ENCODE measurements at places on chromosomes 6 and 20. TPM values are rescaled to one million over a fixed set of nuclear protein-coding genes. Genes with fewer than 3 reads are reported as not detected.
A peak's percentile ranks its signal among the peaks of the same experiment; 100 is the strongest.

Gene TFAP2C
- total RNA-seq = 1.3 TPM

DNA sequence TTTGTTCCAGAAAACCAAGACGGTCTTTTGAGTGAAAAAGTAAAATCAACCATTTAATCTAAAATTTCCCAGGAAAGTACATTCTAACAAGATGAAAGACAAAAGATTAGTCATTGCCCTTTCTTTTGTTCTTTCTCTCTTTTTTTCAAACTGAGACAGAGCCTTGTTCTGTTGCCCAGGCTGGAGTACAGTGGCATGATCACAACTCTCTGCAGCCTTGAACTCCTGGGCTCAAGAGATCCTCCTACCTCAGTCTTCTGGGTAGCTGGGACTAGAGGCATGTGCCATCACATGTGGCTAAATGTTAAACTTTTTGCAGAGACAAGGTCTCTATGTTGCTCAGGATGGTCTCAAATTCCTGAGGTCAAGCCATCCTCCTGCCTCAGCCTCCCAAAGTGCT lies 75.0 kb downstream of the FKBP5 start:
- H3K27ac ChIP-seq = no peak overlapping the region
- DNase-seq = no peak
- H3K27me3 ChIP-seq = no peaks in the 10 kb centered on the region
- no peaks in the 10 kb centered on the region for H3K4me1 ChIP-seq
- no peak overlapping the region for H3K4me3 ChIP-seq

DNA sequence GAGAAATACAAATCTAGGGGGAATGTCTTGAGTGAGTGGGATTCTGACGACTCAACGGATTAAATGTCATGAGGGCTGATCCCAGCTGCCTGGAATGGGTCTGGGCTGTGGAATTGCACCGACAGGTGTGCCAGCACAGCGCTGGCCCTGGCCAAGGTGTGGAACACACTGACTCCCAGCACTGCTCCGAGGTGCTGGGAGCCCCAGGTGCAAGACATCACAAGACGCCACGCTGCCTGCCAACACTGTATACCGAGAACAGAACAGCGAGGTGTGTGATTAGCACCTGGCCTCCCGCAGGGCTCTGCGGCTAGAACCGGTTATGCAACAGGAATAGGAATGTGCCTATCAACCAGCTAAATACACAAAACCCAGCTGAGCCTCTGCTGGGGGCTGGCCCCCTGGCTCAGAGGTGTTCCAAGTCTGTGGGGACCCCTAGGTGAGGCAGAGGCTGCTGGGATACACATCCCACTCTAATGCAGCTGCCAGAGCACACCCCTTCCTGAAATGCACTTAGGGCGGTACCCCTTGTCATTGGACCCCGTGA lies 24.8 kb upstream of the APMAP start:
- DNase-seq = peak; percentile 75
- H3K4me3 ChIP-seq = no peak overlapping the region
- H3K4me1 ChIP-seq = no peaks in the 10 kb centered on the region
- no peak overlapping the region for H3K27ac ChIP-seq
- H3K27me3 ChIP-seq = no peaks in the 10 kb centered on the region

- DNase-seq = no peak
- peaks cover 26% of the 10 kb centered on the region for H3K27me3 ChIP-seq
- peaks cover 9% of the 10 kb centered on the region for H3K4me1 ChIP-seq
- H3K27ac ChIP-seq = no peak overlapping the region
These were observed 86.8 kb downstream of the ZFP64 start for GRCh38 chr20:52104546-52105441.

DNA sequence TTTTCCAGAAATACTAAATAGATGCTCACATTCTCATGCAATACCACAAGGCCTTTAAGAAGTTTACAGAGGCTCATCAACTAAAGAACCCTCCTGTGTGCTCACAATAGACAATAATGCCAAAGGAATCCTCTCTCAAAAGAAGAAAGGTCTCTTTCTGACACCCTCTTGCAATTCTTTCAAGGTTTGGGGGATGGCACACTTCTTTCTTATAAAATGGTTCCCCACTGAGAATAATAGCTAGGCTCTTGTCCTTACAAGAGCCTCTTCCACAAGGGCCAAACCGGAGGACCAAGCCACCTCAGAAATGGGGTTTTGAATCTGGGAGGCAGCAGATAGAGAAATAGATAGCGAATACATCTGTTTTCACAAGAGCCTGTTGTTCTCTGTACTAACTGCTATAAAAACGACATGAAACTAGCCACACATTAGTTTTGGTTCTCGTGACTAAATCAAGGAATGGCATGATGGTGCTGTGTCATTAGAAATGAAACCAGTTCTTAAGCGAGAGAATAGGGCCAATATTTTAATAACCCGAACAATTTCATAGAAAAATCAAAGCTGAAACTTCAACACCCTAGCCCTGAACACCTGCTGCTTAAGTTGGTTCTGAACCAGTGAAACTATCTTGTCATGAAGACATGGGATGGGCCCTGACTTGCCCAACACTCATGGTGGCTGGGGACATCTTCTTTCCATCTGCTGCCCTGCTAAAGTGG lies 81.1 kb downstream of the PRDM1 start:
- H3K4me3 ChIP-seq = no peak overlapping the region
- DNase-seq = no peak
- no peaks in the 10 kb centered on the region for H3K4me1 ChIP-seq
- H3K36me3 ChIP-seq = no peaks in the 10 kb centered on the region
- H3K27ac ChIP-seq = no peak overlapping the region

GRCh38 chr6:111803804-111804203 lies 69.4 kb downstream of the FYN start:
- H3K27me3 ChIP-seq = no peaks in the 10 kb centered on the region
- no peaks in the 10 kb centered on the region for H3K4me1 ChIP-seq
- no peak overlapping the region for H3K4me3 ChIP-seq
- H3K27ac ChIP-seq = peak overlapping the region; percentile 50

DNA sequence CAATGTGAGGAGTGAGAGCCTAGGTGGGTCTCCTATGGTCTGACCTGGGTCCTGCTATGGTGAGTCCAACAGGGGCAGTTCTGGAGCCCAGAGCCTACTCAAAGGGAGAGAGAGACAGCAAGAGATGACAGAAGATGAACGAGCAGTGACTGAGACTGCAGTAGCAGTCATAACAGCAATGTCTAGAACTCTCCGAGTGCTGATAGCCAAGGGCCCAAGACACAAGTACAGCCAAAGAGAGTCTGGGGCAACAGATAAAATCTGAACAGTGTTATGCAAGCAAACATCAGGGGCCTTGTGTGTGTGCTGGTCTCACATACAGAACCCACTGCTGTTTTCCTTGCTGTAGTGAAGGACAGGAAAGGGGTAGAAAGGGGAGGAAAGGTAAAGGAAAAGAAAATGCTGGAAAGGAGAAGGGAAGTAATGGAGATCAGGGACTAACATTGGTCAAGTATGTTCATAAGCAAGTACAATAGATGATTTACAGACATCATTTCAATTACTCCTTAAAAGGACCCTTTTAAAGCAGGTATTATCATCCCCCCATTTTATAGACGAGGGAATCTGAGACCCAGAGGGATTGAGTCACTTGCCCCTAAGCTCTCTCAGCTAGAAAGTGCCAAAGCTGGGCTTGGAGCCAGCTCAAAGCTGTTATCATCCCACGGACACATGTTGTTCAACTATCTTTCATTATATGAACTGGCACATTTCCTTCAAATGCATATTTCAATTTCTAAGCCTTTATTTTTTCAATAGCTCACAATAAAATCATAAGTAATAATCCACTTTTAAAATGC lies 182.3 kb upstream of the RAB32 start:
- no peak for DNase-seq
- no peaks in the 10 kb centered on the region for H3K36me3 ChIP-seq
- H3K4me3 ChIP-seq = no peak overlapping the region

- no peaks in the 10 kb centered on the region for H3K27me3 ChIP-seq
- no peaks in the 10 kb centered on the region for H3K4me1 ChIP-seq
- DNase-seq = no peak
- H3K36me3 ChIP-seq = no peaks in the 10 kb centered on the region
- no peak overlapping the region for H3K4me3 ChIP-seq
- H3K27ac ChIP-seq = no peak overlapping the region
These were observed 118.1 kb downstream of the IRF4 start for GRCh38 chr6:509676-510075.

- H3K27me3 ChIP-seq = no peaks in the 10 kb centered on the region
- no peak for DNase-seq
- H3K36me3 ChIP-seq = no peaks in the 10 kb centered on the region
- H3K4me3 ChIP-seq = no peak overlapping the region
- no peak overlapping the region for H3K27ac ChIP-seq
These were observed 75.3 kb upstream of the CCN6 start for GRCh38 chr6:111978532-111979149.

Gene KCNK15
- total RNA-seq = 0.21 TPM

GRCh38 chr6:147873816-147874215 lies 365.3 kb downstream of the SAMD5 start:
- no peak overlapping the region for H3K27ac ChIP-seq
- H3K27me3 ChIP-seq = no peaks in the 10 kb centered on the region
- no peak overlapping the region for H3K4me3 ChIP-seq
- H3K4me1 ChIP-seq = no peaks in the 10 kb centered on the region
- H3K36me3 ChIP-seq = no peaks in the 10 kb centered on the region
- no peak for DNase-seq

DNA sequence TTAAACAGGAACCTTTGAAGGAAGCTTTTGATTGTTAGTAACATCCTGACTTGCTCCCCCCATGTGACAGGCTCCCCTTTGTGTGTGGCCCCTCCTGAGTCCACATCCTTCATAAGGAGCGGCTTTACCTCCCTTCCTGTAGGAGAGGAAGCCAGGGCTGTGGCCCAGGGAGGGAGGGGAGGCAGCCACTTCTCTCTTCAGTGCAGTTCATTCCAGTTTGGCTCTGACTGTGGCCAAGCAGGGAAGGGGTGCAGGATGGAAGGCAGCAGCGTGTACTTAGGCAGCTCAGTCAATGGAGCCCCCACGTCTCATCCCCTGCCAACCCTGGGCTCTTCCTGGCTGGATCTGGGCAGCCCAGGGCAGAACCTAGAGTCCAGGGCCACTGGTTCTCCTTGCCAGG lies 295.2 kb downstream of the QKI start:
- no peaks in the 10 kb centered on the region for H3K27me3 ChIP-seq
- H3K27ac ChIP-seq = no peak overlapping the region
- H3K4me3 ChIP-seq = no peak overlapping the region

GRCh38 chr20:61118429-61119224 lies 133.4 kb upstream of the CDH4 start:
- no peak overlapping the region for H3K4me3 ChIP-seq
- H3K27me3 ChIP-seq = no peaks in the 10 kb centered on the region
- no peaks in the 10 kb centered on the region for H3K4me1 ChIP-seq

- no peaks in the 10 kb centered on the region for H3K36me3 ChIP-seq
- peak; percentile 37 for DNase-seq
- H3K4me3 ChIP-seq = peak overlapping the region; percentile 24
- H3K27ac ChIP-seq = no peak overlapping the region
- peaks cover 8% of the 10 kb centered on the region for H3K4me1 ChIP-seq
These were observed 41.4 kb upstream of the TMEM181 start for GRCh38 chr6:158518191-158519127.

GRCh38 chr6:161374971-161375873 lies 101.4 kb upstream of the AGPAT4 start:
- no peaks in the 10 kb centered on the region for H3K36me3 ChIP-seq
- peak; percentile 76 for DNase-seq
- no peak overlapping the region for H3K27ac ChIP-seq
- peaks cover 3% of the 10 kb centered on the region for H3K4me1 ChIP-seq

- H3K27me3 ChIP-seq = no peaks in the 10 kb centered on the region
- no peaks in the 10 kb centered on the region for H3K4me1 ChIP-seq
- H3K27ac ChIP-seq = no peak overlapping the region
- H3K4me3 ChIP-seq = no peak overlapping the region
- no peak for DNase-seq
- H3K36me3 ChIP-seq = no peaks in the 10 kb centered on the region
These were observed 137.0 kb downstream of the KHDC1L start for GRCh38 chr6:73088138-73088813.

Gene ANKRD66
- not detected for total RNA-seq

Gene LPA
- 0.15 TPM for total RNA-seq

- no peak overlapping the region for H3K4me3 ChIP-seq
- no peaks in the 10 kb centered on the region for H3K27me3 ChIP-seq
- no peaks in the 10 kb centered on the region for H3K4me1 ChIP-seq
- H3K27ac ChIP-seq = no peak overlapping the region
These were observed 23.9 kb downstream of the C20orf203 start for GRCh38 chr20:32649697-32650400.

DNA sequence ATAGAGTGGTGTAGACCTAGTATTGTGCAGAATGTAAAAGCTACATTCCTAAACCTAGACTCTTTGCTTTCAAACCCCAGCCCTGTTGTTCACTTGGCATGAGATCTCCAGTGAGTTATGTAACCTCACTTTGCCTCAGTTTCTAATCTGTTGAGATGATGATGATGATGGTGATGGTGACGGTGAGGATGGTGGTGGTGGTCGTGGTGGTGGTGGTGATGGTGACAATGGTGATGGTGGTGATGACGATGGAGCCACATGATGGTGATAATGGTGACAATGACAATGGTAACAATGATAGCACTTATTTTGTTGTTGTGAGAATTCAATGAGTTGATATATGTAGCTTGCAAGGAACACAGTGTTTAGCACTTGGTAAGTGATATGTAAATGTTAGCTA lies 80.3 kb downstream of the FAXC start:
- H3K27ac ChIP-seq = no peak overlapping the region
- no peak for DNase-seq
- no peaks in the 10 kb centered on the region for H3K4me1 ChIP-seq
- H3K27me3 ChIP-seq = no peaks in the 10 kb centered on the region
- no peak overlapping the region for H3K4me3 ChIP-seq

DNA sequence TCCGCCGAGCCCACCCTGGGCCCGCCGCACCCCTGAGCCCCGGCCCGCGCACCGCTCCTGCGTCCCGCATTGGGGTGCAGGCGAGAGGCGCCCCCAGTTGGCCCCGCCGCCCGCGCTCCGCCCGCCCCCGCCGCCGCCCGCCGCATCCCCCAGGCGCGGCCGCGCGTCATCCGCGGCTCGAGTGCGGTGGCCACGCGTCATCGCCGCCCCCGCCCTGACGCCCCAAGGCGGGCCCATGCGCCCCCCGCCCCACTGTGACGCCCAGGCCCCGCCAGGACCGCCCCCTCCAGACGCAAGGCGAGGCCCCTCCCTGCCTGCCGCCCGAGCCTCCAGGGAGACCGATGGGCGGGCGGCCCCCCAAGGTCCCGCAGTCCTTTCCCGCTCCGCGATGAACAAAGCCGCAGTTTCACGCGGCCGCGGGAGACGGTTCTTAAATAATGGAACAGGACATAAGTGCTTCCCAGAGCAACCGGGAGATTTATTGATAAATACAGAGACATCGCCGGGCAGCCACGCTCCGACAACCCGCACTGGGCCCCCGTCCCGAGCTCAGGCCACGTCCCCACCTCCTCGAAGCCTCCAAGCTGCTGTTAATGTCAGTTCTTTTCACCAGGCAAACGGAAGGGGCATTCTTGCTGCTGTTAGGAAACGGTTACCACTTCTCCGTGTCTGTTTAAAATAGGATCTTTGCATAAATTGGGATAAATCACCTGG lies at the start of gene ANKRD60:
TSS of gene ANKRD60 (minus strand) at position 170 of the 714 bp plus-strand sequence. CDS start at position 170, 0 bp downstream.
- H3K27ac ChIP-seq = no peak within 1 kb of the TSS
- no peak within 1 kb of the TSS for H3K4me3 ChIP-seq
- peaks cover 26% of the 10 kb centered on the region for H3K27me3 ChIP-seq

DNA sequence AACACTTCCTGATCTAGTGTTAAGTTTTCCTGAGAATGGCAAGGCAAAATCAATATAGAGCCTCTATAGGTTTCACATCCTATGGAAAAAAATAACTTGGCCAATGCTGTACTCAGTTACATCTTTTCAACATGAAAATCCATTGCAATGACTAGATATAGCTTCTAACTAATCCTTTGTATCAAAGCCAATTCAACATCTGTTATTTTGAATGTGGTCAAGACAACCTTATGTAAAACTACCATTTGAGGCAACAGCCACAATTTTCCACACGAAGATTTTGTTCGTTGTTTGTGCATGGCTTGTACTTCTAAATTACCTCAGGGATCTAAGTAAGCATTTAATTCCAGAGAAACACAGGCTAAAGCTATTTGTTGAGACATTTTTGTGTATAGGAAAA lies 637.8 kb upstream of the EYS start:
- DNase-seq = no peak
- H3K4me1 ChIP-seq = no peaks in the 10 kb centered on the region
- H3K4me3 ChIP-seq = no peak overlapping the region

Gene SIM1
- 0.16 TPM for total RNA-seq
